ENCODE measurements at places on chromosomes 7 and 10.

DNA sequence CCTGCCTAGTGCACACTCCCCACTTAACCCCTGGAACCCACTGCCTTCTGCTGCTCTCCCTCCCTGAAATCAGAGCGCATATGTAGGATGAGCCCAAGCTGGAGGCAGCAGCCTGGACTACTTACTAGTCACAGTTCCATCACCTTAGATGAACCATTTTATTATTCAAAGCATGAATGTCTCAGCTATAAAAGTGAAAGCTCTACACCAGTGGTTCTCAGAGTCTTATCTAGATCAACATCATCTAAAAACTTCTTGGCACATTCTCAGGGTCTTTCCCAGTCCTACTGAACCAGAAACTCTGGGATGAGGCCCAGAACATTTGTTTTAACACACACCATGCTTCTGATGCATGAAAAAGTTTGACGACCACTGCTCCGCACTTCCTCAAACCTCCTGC lies 100.3 kb upstream of the ANK3 start:
- no peak for DNase-seq

DNA sequence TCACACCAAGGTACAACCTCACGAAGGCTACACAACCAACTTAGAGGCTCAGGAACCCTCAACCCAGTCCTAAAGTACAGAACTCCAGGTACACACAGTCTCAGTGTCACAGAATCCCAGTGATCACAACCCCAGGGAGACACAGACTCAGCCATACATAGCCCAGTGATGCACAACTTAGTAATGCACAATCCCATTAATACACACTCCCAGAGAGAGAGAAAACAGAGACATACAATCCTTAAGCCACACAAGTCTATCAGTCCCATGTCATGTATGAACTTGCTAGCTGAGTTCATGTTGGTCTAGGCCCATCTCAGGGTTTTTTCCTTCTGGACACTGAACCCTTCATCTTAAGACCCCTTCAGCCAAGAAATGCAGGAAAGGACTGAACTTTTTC lies 4.6 kb downstream of the KCNIP2 start:
- DNase-seq, result no peak

DNA sequence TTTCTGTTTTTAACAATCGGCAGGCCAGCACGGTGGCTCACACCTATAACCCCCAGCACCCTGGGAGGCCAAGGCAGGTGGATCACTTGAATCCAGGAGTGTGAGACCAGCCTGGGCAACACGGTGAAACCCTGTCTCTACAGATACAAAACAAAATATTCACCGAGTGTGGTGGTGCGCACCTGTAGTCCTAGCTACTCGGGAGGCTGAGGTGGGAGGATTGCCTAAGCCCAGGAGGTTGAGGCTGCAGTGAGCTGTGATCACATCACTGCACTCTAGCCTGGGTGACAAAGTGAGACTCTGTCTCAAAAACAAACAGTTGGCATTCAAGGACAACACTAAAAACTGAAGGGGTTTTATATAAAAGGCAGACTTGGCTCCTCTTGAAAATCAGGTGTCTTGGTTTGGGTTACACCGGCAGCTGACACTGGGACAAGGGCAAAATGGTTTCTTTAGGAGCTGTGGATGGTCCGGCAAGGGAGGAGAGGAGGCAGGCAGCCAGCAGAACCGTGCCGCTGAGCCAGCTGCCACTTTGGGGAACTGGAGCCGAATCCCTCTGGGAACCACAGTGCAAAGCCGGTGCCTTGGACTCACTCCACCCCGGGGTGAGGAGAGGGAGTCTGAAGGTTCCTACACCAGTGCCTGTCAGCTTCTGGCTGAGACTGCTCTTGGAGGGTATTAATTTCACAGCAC lies 52.6 kb downstream of the CHST3 start:
- DNase-seq, result no peak

- DNase-seq, result no peak
Measured at GRCh38 chr10:49610114-49610457, at the start of gene SLC18A3. TSS of gene SLC18A3 (plus strand) at chr10:49610310. CDS start at chr10:49610741, 431 bp downstream.

DNA sequence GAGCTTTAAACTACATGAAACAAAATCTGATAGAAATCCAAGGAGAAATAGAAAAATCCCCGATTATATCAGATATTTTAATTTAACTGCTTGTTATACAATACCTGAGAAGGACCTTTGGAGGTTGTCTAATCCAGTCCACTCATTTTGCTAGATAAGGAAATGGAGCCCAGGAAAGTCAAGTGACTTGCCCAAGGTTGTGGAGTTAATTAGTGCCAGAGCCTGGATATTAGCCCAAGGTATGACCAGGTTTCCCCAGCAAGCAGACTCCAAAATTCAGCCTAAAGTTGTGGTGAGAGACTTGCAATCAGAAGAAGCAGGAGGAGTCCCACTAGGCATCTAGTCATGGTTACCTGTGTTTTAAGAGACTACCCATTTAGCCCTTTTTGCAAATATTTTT lies 11.7 kb upstream of the EEPD1 start:
- no peak for DNase-seq
